ENCODE measurements at places on chromosomes 6 and 20.

DNA sequence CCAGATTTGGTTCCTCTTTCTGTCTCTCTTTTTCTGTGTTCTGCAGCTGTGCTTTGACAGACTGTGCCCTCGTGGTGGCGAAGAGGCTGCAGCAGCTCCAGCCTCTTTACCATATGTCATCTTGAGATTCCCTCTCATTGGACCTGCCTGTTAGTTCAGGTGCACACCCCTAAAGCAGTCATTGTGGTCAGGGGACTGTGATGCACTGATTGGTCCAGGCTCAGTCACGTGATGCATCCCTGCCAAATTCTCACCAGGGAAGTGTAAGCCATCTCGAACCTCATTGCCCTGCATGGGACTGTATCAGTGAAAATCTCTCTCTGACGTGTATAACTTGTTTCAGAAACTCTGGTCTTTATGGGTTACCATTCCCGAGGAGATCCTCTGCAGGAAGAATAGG lies 160.3 kb downstream of the EYA2 start:
- no peak for DNase-seq

DNA sequence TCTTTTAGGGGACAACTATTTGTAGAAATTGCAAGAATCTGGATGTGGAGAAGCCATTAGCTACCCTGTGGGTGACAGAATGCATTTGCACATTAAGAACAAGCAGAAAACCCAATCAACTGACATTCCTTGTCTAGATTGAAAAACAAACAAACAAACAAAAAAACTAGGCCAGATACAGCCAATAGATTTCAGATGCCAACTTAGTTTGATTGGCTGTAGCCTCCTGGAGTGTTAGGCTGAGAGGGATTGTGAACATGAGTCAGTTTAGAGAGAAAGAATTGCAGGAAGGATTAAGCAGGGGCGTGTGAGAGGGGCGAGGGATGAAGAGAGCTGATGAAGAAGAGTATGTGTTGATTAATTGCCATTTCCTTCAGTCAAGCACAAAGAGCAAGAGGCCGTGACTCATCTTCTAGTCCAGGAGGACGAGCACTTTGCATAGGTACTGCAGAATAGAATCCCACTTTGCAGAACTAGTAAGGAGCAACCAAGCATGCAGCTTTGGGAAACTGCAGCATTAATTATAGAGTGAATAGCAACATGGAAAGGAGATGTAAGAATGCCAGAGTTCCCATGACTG lies 188.0 kb upstream of the RAB32 start:
- DNase-seq, result no peak

DNA sequence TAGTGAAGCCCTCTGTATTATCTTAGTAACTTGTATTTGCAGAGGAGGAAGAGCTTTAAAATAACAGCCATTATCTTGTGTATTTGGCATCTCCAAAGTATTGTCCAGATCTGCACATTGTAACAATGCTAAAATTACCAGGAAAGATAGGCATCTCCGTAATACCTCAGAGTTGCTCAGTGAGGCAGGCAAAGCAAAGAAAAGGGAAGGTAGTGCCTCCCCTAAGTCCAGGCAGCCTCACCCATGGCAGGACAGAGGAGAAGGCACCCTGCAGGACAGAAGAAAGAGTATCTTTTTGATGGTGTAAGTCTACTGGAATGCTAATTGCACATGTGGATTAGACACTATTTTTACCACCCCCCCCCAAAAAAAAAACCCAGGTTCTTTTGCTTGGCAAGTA lies 13.6 kb upstream of the SSTR4 start:
- no peak for DNase-seq

- DNase-seq, result no peak
These were observed 10.8 kb upstream of the GNRH2 start for GRCh38 chr20:3032624-3033023.

DNA sequence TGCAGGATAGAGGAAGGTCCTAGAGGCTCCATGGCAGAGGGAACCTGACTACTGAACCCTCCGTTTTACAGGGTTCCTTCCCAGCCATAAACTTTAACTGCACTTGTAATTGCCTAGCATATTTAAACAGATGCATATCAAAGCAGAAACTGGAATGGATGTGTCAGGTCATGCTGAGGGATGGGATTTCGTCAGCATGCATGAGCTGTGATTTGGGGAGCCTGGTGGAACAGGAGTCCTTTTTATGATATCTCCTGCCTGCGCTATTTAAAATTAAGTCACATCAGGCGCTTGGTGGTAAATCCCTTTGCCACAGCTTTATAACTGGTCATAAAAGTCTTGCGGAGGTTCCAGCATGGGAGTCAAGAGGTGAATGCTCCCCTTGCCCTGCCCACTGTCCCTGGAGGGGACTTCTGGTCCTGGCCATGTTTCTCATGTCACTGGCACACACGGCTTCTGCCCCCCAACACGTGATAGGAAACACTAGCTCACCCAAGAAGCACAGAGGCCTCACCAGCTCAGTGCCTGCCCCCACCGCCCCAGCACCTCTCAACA lies 26.0 kb upstream of the PCMTD2 start:
- DNase-seq, result no peak

GRCh38 chr6:126945812-126946360 lies 172.6 kb upstream of the RSPO3 start:
- no peak for DNase-seq

DNA sequence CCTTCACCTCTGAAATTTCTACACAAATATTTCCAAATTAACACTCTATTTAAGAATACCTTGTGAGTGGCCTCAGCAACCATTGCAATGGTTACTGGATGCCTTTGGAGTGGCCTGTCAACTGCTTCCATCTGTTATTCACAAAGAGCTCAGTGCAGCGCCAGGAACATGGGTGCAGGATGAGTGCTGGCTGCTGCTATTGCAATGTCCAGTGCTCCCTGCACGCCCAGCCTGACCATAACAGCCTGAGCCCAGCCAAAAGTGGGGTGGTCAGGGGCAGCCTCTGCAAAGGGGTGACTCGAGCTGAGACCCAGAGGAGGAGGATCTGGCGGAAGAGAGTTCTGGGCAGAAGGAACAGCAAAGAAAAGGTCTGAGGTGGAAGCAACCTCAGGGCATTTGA lies 18.4 kb downstream of the CASS4 start:
- DNase-seq, result no peak

GRCh38 chr6:143399176-143399575 lies 51.3 kb downstream of the ADAT2 start:
- no peak for DNase-seq

DNA sequence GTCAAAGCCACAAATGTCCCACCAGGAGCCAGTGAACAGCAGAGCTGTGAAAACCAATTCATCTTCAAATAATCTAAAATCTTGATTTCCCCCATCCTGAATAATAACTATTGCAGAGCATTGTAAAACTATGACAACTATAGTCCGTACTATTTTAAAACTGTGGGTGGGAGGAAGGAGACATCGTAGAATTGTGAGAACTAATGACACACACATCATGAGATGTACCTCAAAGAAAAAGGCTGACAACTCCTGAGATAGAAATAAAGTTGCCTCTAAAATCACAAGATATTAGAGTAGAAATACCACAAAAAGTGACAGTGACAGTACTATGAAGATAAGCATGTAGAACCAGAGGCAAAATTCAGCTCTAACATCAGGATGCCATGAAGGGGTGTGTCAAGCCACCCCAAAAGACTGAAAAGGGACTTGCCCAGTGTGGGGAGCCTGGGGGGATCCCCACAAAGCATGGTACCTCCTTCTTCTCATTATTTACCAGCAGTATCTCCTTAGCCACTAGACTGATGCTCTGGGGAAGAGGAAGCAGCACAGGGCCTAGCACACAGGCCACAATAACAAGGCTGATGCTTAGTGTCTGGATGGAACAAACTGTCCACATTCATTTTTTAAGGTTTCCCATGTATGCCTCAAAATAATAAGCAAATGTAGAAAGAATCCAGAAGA lies 13.4 kb downstream of the NAPB start:
- DNase-seq, result no peak

- no peak for DNase-seq
These were observed 65.2 kb downstream of the CDS2 start for GRCh38 chr20:5191829-5192569.

DNA sequence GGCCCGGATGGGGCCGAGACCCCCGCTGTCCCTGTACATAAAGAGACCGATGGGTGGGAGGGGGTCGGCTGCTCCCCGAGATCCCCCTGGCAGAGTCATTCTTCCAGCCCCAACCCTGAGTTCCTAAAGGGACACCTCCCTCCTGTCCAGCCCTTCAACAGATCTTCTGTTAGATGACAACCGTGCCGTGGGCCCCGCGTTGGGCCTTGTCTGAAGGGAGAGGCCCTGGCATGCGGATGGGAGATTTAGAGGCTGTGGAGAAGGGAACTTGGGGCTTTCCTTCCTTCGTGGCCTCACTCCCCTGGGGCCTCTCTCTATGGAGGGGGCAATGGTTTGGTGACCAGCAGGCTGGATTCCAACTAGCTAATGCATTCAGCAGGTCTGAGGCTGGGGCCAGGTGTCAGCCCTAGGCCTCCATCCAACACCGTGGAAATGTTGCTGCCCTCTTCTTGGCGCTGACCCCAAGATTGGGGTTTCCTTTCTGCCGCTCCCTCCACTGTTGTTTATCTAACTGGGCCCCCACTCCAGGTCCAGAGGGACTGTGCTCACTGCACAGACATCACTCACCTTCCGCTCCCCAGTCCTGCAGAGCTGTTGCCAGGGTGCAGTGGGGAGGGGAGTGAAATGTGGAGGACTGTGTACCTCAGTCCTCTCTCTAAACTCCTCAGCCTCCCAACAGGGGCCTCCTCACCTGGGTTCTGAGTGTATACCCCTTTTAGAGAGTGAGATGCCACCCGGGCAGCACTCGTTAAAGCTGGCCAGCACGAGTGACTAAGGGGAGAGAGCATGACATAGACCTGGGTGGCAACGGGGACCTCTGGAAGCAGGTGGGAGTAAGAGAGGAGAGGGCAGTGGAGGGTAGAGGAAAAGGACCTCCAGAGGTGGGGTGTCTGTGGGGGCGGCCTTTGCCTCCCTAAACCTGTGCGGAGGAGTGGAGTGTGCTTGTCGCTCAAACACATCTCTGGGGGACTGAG lies 6.7 kb downstream of the TMEM151B start:
- DNase-seq, result no peak

GRCh38 chr20:11328839-11329238 lies 588.9 kb upstream of the BTBD3 start:
- no peak for DNase-seq

GRCh38 chr6:34650823-34651222 lies 45.7 kb downstream of the ILRUN start:
- no peak for DNase-seq

GRCh38 chr6:36851149-36851614 lies 11.9 kb upstream of the CPNE5 start:
- no peak for DNase-seq

GRCh38 chr20:4637081-4637797 lies 84.5 kb upstream of the PRND start:
- DNase-seq, result no peak

All from stimulated activated effector memory CD8-positive, alpha-beta T cell treated with anti-CD3 and anti-CD28 coated beads, Interleukin-12 subunit alpha, Interleukin-12 subunit beta, amount 100 ng/mL, for 72 hours (primary cell).